Stimulated activated CD4-positive, alpha-beta T cell treated with anti-CD3 and anti-CD28 coated beads, TNF-alpha, amount 100 ng/mL, for 1 hour (primary cell): ENCODE measurements at places on chromosomes 12 and 14.
A peak's percentile ranks its signal among the peaks of the same experiment; 100 is the strongest.

GRCh38 chr14:42927313-42927712 lies 1320.6 kb downstream of the LRFN5 start:
- DNase-seq = no peak

GRCh38 chr12:20620261-20620660 lies 74.9 kb upstream of the SLCO1C1 start:
- no peak for DNase-seq

DNA sequence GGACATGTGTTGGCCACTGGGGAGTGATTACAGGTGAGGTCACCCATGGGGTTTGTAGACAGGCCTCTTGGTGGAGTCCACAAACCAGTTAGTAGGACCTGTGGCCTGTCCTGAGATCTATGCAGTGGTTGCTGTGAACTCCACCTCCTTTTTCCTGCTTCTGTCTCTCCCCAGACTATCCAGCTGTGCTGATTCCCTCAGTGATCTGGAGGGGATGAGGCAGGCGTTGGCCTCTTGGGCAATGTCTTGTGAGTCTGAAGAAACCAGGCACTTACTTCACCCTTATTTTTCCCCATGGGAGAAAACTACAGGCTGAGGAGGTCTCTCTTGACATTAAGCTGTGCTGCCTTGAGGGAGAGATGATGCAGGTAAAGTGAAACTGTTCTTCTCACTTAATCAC lies 257.2 kb upstream of the PRICKLE1 start:
- DNase-seq = no peak

DNA sequence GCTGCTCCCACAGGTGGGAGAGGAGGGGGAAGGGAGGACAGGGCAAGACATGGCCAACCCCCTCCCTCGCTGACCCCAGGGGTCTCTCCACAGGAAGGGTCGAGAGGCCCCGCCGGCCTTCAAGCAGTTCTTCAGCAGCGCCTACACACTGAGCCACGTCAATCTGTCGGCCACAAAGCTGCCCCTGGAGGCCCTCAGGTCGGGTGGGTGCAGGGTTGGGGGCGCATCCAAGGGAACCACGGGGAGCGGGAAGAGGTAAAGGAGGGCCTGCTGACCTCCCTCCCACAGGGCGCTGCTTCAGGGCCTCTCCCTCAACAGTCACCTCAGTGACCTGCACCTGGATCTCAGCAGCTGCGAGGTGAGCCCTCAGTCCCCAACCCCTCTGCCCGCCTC lies 6.1 kb downstream of the CARMIL3 start:
- no peak for DNase-seq

- peak; percentile 21 for DNase-seq
These were observed 22.4 kb upstream of the FBXO21 start for GRCh38 chr12:117212563-117213190.

- no peak for DNase-seq
These were observed 134.1 kb downstream of the PLEKHA5 start for GRCh38 chr12:19263672-19264071.

- DNase-seq = no peak
These were observed 40.6 kb upstream of the EML1 start for GRCh38 chr14:99752486-99753121.

- no peak for DNase-seq
These were observed 73.1 kb upstream of the RAP1B start for GRCh38 chr12:68537571-68537970.

DNA sequence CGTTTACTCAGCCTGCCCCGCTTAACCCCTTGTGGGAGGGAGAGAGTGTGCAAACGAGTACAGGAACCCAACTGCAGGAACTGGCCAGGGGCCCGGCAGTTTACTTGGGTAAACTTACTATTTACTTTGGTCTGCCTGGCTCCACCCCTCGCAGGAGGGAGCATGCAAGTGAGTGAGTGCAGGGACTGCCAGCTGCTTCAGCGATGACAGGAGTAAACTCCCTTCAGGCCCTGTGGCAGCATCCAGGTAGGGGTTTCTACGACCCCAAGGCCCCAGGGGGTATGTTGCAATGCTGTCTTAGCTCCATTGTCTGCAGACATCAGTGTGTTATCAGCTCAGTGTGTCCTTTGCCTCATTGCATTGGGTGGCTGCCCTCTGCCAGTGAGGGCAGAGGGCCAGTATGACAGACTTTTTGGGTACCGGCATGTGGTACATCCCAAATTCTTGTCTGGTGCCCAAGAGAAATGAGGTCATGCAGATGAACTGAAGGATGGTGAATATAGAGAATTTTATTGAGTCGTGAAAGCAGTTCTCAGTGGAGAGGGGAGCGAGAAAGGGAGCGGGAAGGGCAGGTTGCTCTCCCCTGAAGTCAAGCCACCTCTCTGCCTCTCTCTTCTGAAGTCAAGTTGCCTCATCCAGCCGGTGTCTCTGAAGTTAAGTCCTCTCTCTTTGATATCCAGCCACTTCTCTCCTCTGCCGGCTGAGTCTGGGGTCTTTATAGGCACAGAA lies 181.8 kb downstream of the FUT8 start:
- DNase-seq = no peak

GRCh38 chr12:113276946-113277500 lies 55.8 kb downstream of the TPCN1 start:
- DNase-seq = no peak

- no peak for DNase-seq
These were observed 1.1 kb upstream of the RPL41 start for GRCh38 chr12:56115329-56115728.

GRCh38 chr12:127334365-127334764 lies 932.6 kb upstream of the TMEM132C start:
- no peak for DNase-seq

DNA sequence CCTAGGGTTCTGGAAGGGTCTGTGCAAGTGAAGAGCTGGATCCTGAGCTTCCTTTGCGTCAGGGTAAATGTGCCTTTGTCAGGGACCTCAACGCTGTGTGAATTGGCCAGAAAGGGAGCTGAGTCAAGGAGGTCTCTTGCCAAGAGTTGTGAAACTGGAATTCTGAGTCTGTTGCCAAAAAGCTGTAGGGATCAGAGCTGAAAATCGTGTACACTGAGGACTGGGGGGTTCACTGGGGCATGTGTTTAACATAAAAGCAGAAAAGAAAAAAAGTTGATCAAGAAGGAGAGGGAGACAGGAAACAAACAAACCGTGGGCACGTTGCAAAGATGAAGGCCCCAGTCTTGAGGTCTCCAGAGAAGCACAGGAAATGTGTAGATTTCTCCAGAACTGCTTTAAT lies 1081.5 kb downstream of the VRK1 start:
- no peak for DNase-seq

DNA sequence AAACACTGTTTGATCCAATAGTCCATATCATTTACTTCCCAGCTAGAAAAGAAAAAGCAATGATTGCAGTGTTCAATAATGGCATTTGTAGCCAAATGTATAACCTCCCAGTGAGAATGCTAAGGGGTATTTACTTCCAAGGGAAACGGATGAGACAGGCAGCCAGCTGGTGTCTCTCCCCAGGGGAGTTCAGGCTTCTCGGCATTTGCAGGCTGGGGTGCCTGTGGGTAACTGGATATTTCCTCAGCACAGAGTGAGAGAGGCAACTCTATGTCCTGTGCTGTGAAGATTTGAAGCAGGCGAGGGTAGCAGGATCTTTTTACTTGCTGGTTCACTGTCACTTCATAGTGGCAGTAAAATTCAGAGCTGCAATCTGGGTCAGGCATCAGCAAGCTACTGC lies 1455.6 kb upstream of the TMEM132C start:
- no peak for DNase-seq

DNA sequence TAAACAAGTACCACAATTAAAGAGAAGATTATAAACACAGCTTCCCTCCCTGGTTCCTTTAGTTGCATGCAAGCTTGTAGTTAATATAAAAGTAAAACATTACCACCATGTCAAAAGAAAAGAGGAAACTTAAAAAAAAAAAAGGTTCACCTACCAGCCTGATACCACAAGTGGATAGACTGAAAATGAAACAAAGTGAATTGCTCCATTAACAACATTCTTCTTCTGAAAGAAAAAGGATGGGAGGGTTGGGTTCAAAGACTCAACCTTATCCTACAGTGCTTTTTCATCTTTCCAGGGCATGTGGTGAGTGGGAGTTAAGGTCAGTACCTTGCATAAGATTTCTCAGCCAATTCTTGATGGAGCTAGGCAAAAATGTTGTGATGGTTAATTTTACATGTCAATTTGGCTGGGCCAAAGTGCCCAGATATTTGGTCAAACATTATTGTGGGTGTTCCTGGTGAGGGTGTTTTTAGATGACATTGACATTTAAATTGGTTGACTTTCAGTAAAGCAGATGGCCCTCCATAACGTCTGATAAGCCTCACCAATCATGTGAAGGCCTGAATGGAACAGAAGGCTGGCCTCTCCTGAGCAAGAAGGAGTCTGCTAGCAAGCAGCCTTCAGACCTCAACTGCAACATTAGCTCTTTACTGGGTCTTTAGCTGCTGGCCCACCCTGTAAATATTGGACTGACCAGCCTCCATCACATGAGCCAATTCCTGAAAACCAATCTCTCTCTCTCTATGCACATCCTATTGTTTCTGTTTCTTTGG lies 28.8 kb downstream of the VCPKMT start:
- DNase-seq = no peak

DNA sequence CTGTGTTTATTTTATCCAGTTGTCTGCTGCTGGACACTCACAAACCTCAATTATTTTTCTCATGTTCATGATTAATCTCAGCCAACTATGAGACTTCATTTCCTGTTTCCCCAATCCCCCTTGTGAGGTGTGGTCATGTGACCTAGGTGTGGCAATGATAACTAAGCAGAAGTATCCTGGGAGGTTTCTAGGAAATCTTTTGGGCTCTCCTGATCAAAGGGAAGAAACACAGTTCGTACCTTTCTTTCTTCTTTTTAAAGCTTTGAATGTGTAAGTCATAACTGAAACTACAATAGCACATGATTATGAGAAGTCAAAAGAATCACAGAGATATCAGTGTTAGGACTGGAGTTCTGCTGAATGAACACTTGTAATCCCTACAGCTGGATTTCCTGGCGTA lies 34.4 kb upstream of the MANSC4 start:
- no peak for DNase-seq

GRCh38 chr12:8849876-8850275 lies 27.5 kb downstream of the A2ML1 start:
- DNase-seq = no peak

DNA sequence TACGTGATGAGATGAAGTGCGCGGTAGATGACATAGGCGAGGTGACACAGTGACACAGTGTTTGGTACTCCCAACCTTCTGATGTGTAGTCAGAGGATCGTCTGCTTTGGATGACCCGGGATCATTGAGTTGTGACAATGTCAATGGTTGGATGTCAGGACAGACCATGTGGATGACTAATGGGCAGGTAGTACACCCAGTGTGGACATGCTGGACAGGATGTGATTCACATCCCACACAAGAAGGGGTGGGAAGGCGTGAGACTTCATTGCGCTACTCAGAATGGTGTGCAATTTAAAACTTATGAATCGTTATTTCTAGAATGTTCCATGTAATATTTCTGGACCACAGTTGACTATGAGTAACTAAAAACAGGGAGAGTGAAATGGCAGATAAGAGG lies 23.8 kb downstream of the MAP3K9 start:
- no peak for DNase-seq

- no peak for DNase-seq
These were observed 412.2 kb upstream of the GARIN6 start for GRCh38 chr12:99235381-99235780.

DNA sequence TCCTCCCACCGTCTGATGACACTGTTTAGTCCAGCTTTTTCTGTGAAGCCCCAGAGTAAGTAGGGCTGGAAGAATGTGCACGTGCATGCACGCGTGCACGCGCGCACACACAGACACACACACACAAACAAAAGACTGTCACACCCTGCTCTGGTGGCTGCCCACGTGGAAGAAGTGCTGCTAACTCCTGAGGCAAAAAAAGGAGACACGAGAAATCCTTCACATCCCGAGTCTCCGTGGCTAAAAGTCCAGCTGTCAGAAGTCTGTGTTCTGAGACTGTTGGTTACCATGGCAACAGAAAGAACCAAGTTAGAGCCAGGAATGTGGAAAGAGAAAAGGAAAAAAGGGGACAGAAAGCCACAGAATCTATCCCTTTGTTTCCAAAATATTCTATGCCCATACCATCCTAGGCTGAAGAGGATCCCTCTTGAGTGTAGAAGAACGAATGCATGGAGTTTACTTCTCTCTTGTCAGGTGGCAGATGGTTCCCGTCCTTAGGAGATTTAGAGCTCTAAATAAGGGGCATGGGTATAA lies 1.6 kb upstream of the C12orf71 start:
- no peak for DNase-seq

DNA sequence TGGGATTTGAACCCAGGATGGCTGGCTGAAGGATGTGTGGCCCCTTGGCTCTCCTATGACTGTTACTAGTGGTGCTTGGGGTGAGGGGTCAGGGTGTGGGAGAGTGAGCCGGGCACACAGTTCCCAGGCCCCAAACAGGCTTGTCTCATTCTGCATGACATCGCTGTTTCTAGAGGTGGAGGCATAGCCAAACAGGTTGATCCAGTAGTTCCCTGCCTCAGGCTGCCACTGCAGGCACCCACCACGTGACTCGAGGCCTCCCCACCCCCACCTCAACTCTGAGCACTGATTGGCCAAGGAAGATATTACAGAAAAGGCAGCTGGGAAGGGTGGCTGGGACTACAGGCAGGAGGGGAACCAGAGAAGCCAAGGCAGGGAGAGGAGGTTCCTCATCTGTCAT lies 102.6 kb downstream of the NCOR2 start:
- DNase-seq = no peak

DNA sequence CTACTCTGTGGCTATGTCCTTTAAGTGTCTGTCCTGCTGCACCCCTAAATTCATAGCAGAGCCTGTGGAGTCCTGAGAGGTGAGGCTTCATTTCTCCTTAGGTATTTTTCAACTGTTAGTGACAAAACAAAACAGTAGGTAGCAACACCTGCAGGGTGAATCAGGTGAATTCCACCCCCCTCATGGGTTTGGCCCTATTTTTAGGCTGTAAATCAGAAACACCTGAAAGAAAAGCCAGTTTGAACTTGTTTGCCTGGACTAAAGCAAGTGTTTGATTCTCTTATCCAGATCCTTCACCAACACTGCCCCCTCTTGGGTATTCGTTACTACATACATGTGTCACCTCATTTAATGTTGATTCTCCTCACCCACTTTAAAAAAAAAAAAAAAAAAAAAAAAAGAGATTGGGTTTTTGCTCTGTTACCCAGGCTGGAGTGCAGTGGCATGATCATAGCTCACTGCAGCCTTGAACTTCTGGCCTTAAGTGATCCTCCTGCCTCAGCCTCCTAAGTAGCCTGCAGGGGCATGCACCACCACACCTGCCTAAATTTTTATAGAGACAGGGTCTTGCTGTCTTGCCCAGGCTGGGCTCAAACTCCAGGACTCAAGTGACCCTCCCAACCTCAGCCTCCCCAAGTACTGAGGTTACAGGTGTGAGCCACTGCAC lies 10.3 kb downstream of the TBPL2 start:
- DNase-seq = peak; percentile 44
